ENCODE measurements at places on chromosomes 5 and 9.

- no peak for DNase-seq
Measured at GRCh38 chr5:165334201-165334600, 1828.8 kb downstream of the MAT2B start.

DNA sequence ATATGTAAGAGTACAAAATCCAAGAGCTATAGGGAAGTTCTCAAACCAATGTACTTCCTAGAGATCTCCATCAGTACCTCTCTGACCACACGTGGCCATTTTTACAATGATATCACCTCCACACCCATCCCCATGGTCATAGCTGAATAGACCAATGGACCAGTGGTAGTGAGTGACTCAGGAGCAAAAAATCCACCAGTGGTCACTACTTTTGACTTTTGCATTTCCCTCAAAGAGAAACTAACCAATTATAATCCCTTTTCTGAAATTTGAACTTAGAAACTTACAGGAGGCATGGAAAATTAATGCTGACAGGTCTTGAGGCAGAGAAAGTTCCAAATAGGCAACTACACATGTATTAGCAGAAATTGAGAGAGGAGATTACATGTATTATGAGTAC, 238.4 kb downstream of the TRPM3 start:
- no peak for DNase-seq

- DNase-seq, result no peak
Measured at GRCh38 chr9:102975251-102975650, 19.9 kb upstream of the CYLC2 start.

GRCh38 chr5:50697739-50698138, 31.3 kb downstream of the PARP8 start:
- DNase-seq, result no peak

GRCh38 chr5:171899792-171900191, 106.6 kb downstream of the FBXW11 start:
- no peak for DNase-seq

GRCh38 chr5:148816357-148816756, 10.1 kb upstream of the ADRB2 start:
- no peak for DNase-seq

DNA sequence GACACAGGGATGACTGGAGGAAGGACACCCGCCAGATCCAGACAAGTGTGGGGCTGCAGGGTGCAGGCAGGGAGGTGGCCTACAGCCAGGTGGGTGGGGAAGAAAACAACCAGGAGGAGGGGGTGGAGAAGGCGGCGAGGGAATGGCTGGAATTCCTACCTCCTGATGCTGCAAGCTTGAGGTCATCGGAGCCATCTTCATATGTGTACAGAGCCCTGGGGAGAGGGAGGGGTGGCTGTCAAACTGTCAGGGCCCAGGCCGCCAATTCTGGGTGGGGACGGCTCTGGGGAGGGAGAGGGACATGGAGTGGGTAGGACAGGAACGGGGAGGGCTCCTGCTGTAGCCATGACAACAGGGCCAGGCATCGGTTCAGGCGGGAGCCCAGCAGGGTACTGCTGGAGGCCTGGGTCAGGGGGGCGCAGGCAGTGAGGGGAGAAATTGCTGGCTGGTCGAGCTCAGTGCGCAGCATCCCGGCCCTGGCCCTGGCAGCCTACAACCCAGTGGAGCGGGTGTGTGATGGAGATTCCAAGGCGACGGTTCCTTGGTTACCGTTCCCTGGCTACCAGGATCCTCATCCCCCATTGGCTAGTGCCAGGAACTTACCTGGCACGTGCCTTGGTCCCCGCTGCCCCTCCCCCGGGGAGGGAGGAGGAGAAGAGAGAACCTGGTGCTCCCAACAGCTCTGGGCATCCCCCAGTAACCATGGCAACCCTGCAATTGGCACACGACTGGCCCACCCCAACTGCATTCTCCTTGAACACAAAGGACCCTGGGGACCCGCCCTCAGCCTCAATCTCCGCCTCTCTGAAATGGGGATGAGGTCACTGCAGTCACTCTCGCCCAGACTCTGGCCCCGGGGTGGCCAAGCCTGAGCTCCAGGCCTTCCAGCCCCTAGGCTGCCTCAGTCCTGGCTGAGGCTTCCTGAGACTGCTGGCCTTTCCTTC, 4.5 kb downstream of the DBN1 start:
- DNase-seq, result no peak

DNA sequence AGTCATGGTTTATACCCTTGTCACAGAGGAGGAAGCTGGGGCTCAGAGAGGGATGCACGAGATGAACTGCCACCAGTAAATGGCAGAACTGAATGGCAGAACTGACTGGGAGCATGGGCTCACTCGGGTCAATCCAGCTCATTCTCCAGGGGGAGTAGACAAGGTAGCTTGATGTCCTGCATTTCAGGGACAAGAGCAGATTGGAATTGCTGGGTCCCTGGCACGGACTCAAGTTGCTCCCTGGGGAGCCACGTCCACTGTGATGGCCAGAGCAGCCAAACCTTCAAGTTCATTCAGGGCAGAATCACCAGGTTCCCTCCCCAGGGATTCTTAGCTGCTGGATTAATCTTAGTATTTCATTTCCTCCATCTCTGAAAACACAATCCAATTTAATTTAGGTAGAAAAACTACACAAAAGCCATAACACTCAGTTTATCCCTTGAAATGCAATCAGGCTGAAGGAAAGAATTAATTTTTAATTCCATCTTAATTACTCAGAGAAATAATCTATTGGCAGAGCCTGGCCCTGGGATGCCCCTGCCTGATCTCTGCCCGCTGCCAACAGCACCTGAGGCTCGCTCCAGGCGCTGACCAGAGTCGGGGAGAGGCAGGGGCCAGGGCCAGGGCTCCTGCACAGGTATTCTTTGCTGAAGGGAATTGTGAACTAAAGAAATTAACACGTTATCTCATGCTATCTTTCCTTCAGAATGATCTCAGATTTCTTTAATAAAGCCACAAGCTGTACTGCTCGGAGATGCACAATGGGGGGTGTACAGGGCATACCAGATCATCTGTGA, 42.0 kb upstream of the UNC5A start:
- DNase-seq, result no peak
